GM10248 (cell line): ENCODE measurements at places on chromosomes 6 and 20.
A peak's percentile ranks its signal among the peaks of the same experiment; 100 is the strongest.

- no peak for DNase-seq
Observed at GRCh38 chr6:35214869-35215664, 1.3 kb downstream of the SCUBE3 start.

GRCh38 chr6:111657146-111657545, 51.5 kb upstream of the TRAF3IP2 start:
- DNase-seq: no peak

DNA sequence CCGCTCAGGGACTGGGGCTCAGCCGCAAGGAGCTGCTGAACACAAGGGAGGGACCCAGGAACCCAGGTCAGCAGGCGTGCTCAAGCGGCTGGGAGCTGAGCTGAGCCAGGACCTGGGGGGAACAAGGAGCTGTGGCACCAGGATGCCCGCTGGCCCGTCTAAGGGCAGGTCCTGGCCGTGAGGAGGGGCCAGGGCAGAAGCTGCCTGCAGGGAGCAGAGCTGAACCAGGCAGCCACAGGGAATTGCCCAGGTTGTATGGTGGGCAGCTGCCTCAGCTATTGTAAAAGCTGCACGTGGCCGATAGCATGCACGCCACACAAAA, 133.3 kb downstream of the AGPAT4 start:
- DNase-seq: no peak

DNA sequence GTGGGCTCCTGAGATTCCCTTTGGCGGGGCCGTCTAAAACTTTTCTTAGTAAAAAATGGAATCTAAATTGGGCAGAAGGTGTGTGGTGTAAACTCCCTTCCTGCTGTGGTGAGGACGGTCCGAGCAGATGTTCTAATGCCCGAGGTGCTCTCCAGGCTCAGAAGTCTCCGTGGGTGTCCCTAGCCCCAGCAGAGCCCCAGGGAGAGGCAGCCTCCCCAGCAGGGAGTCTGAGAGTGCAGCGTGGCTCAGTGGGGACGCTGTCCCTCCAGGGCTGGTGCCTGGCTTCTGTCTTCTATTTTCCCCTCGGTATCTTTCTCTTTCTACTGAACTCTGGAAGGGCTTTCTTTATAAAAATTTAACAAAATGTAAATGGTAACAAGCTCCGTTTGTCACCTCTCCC, 208.2 kb downstream of the SMOC2 start:
- DNase-seq: no peak

DNA sequence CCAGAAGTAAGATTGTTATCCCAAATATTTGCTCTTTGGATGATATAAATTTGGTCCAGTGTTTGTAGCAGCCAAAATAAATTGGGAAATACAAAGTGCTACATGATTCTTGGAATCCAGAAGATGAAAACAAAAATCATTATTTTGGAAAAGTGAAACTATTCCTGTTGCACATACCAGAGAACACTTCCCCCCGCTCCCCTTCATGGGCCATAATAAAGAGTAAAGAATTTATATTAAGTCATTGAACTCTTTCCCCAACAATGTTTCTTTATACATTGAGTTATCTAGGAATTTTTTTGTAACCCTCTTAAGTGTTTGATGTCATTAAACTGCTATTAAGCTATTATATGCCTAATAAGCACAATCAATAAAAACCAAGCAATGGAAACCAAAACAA, 490.4 kb upstream of the HS3ST5 start:
- DNase-seq: no peak

DNA sequence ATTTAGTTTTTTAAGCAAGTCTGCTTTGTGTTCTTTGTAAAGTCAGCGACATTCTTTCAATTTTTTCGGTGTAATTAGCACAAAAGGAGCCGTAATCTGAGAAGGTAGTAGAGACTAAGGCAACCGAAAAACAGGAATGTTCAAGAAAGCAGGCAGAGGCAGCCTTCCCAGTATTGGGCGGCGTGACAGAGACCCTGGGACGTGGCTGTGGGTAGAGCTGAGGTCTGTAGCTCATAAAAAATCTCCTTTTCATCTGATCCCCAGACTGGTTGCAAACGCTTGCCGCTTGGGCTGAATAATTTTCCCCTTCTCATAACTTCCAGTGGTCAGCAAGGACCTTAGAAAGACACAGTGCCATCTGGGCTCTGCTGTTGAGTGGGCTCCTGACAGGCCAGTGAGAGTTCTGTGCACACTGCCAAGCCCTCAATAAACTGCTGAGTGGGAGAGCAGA, 30.8 kb downstream of the GNAS start:
- no peak for DNase-seq

- DNase-seq: no peak
Observed at GRCh38 chr6:33695451-33695887, 16.0 kb downstream of the UQCC2 start.

GRCh38 chr6:35178012-35178411, 35.7 kb upstream of the SCUBE3 start:
- DNase-seq: no peak

DNA sequence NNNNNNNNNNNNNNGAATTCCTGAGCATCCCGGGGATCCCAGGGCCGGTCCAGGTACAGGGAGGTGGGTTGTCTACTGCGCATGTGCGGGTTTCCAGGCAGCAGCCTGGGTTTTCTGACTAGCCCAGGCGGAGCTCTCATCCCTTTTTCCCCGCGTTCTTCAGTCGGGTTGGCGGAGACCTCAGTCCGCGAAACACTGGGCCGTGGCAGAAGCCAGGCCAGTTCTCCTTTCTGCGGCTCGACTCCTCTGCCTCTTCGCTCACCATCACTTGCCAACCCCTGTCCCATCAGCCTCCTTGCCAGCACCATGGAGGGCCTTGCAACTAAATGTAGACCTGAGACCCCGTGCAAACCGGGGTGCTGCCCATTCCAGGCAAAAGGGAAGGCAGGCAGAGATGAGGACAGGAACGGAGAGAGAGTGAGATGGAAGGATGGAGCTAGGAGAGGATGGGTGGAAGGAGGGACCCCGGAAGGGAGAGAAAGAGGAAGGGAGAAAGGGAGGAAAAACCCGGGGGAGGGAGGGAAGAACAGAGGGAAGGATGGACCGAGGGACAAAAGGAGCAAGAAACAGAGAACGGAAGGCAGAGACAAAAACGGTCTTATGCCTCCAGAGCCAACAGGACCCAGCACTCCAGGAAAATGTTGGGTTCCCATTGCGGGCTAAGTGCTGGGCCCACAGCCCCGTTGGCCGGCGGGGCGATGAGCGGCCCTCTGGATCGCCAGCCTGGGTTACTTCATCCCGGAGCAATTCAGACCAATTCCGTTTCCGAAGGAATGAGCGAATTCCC, 445.4 kb upstream of the DEFB115 start:
- peak; percentile 38 for DNase-seq

DNA sequence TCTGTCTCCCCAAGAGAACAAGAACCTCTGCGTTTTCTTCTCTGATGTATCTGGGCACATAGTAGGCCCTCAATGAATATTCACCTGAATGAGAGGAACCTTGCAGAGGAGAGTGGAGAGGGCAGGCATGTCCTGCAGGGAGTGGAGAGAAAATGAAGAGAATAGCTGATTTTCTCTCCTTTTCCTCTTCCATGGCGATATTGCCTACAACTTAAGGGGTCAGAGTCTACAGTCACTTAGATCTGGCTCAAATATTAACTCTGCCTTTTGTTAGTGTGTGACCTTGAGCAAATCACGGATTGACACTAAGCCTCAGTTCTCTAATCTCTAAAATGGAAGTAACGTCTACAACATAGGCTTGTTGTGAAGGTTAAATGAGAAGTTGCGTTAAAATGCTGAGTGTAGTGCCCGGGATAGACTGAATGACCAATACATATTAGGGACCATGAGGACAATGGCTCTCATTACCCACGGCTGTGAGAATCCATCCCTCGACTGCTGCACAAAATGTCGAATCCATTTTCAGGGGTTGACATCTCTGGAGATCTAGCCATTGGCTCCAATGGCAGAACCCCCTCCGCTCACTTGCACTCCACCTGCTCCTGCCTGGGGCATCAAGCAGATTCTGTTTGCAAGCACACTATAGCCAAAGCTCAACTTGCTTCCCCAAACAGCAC, 14.8 kb downstream of the CD83 start:
- DNase-seq: no peak

- no peak for DNase-seq
Observed at GRCh38 chr20:51769976-51770615, 1.9 kb upstream of the ATP9A start.

- DNase-seq: no peak
Observed at GRCh38 chr20:24764794-24765202, 184.3 kb upstream of the CST7 start.

DNA sequence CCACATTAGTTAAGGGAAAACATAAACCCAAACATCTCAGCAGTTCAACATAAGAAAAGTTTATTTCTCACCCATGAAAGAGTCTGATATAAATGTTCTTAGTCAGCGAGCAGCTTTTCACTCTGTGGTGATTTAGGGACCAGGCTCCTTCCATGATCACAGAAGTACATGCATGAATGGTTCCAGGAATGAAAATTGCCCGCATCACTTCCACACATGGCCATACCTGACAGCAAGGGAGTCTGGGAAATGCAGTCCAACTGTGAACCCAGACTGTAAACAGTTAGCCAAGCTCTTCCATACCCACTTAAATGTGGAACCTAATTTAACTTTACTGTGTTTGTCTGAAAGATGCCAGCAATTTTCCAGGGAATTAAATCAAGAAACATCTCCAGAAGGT, 353.9 kb downstream of the HACE1 start:
- DNase-seq: no peak

DNA sequence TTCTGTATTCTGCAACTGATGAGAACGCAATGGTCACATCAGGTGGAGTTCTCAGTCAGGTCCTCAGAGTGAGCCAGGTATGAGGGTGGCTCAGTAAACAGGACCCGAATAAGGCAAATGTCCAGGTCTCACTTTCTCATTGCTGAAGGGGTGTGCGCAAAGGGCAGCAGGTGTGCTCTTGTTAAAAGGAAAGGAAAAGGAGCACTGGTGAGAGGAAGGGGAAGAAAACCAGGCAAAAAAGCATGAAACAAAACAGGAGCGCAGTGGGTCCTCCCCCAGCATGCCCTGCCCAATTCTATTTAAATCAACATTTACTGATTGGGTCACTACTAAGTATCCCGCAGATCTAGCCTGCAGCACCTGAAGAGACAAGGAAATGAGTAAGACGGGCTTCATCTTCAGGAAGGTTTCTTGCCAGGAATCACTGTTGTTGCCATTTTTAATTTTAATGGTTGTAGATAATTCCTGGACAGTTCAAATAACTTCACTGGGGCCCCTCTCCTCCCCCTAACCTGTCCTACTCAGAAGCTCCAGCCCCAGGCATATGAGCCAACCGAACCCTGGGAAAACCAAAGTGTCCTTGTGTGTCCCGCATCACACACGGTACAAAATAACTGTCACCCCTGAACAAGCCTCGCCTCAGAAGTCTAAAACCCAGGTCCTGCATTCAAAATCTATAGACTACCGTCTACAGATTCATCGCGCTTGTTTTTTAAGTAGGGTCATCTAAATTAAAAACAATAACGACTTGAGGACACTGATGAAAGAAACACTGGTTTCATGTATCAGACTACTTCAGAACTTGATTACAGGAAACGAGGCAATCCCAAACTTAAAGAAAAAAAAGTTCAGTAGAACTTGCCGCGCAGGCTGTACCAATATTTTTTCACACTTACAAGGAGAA, 980 bp downstream of the MBOAT1 start:
- DNase-seq: peak; percentile 29

DNA sequence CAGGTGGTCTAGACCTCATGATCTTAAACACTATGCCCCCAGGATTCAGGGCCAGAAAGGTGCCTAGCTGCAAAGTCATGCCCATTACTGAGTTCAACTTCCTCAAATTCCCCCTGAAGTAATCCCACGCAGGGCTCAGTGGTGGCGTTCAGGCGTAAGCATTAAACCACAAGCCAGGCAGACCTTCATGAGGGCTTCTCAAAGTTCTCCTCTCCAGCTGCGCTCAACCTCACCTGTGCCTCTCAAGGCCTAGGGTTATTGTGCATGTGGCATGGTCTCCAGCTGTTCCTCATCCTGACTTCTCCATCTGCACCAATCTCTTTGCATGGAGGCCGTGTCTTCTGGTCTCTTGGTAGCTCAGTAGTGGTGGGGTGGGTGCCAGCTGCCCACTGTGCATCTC, 113.6 kb downstream of the TSHZ2 start:
- DNase-seq: no peak

DNA sequence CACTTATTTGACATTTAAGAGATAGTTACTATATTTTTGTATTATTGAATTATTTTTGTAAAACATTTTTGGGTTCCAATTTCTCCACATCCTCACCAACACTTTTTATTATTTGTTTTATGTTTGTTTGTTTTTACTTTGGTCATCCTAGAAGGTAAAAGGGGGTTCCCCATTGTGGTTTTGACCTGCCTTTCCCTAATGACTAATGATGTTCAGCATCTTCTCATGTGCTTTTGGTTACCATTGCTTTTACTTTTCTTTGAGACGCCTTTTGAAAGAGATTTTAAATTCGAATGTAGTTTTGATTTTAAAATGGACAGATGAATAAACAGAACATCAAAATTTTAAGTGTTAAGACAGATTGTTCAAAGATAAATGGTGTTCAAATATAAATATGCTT, 46.9 kb downstream of the AK9 start:
- DNase-seq: no peak

DNA sequence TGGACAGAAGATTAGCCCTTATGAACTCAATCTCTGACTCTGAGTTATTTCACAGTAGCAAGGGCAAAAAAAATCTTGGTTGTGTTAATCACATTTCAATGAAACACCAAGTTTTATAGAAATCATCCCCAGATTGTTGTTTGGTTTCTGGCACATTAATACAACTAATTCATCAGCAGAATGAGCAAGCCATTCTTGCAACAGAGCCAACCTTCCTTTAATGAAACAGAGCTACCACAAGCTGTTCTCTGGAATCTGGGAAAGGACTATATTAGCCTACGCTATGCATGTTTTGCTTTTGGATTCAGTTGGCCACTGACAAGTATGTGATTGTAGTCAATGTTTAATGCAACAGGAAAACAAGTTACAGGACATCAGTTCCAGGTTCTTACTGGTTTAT, 13.8 kb upstream of the POPDC3 start:
- no peak for DNase-seq

- no peak for DNase-seq
Observed at GRCh38 chr6:91669154-91669870, 1082.4 kb upstream of the MAP3K7 start.

DNA sequence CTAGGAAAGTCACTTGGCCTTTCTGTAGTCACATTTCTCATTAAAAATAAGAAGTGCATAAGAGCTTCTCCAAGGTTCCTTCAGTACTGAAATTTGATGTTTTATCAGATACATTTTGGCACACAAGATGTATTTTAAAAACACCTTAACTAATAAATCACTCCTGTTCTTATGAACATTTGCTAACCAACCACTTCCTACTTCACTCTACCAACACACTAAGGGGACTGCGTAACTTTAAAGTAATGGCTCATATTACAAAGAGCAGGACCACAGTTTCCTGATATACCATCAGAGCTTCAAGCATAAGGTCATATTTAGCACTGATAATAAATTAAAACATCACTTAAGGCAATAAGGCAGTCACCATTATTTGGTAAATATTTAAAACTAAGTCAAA, 104.4 kb downstream of the RALGAPA2 start:
- DNase-seq: no peak

- DNase-seq: no peak
Observed at GRCh38 chr20:20933142-20933958, 172.8 kb downstream of the LINC00237 start.
